Stimulated activated CD4-positive, alpha-beta T cell treated with anti-CD3 and anti-CD28 coated beads, Interleukin-2, amount 100 ng/mL, for 48 hours (primary cell): ENCODE measurements at places on chromosomes 2 and 18.

GRCh38 chr2:52639692-52640091, 1127.9 kb upstream of the CHAC2 start:
- DNase-seq, result no peak

GRCh38 chr2:20487030-20487391, 40.1 kb downstream of the RHOB start:
- DNase-seq, result no peak

DNA sequence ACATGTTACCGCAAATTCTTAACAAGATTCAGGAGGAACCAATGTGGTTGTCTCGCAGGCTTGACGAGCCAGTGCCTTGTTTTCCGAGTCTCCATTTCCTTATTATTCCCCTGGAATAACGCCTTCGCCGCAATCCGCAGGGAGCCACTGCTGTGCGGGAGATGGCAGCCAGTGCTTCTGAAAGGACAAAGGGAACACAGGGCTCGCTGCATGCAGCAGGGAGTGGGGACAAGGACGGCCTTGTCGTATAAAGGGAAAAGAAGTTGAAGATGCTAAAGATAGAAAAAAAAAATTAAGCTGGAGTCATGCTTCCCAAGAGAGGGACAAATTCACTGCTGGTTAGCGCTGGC, 221.4 kb downstream of the NDUFA10 start:
- no peak for DNase-seq

- no peak for DNase-seq
These were observed 41.6 kb downstream of the GFPT1 start for GRCh38 chr2:69345434-69345833.

DNA sequence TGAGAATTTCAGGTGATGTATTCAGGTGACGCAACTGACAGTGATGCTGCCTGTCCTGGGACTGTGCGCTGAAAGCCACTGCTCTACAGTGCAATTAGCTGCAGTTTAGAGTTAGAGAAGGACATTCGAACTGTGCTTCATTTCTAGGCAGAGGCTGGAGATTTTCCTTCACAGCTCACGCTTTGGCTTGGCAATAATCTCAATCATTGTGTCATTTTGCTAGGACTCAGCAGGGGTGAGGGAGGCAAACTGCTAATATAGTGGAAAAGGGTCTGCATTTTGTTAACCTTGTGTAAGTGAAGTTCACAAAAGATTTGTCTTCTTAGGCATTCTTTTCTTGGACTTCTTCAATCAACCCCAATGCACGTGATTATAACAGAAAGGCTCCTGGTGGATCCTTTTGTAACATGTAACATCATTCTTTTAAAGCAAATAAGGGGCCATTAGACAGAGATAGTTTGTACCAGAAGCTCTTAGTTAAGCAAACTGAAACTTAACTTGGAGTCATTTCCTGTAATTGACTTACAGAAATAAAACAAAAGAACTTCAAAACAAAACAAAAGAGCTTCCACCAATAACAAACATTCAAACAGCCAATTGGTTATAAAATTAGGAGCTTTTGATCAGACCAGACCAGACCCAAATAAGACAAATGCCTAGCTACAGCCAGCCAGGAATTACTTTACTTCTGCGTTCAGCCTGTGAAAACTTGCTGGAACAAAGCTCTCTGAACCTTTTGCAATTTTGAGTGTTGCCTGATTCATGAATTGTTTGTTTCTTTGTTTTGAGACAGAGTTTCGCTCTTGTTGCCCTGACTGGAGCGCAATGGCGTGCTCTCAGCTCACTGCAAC, 1376.3 kb upstream of the CELF4 start:
- DNase-seq, result no peak

GRCh38 chr18:21330122-21330701, 88.2 kb downstream of the GREB1L start:
- DNase-seq, result no peak

DNA sequence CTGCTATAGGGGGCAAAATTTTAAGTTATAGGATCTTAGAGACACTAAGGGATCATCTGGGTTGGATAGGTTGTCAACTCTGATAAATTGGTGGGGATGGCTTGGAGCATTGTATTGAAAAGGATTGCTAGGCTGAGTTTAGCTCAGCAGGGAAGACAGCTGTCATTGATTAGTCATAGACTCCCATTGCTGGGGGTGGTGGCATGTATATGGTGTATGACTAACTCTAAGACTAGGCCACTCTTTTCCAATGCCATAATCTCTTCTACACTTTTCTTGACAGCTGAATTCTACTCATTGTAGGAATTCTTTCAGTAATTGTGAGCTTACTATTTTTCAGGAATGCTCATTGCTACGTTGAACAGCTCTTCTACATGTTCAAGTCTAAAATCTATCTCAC, 81.3 kb upstream of the PELI1 start:
- no peak for DNase-seq

- DNase-seq, result no peak
These were observed 264.8 kb upstream of the KLHL29 start for GRCh38 chr2:23120161-23120560.

DNA sequence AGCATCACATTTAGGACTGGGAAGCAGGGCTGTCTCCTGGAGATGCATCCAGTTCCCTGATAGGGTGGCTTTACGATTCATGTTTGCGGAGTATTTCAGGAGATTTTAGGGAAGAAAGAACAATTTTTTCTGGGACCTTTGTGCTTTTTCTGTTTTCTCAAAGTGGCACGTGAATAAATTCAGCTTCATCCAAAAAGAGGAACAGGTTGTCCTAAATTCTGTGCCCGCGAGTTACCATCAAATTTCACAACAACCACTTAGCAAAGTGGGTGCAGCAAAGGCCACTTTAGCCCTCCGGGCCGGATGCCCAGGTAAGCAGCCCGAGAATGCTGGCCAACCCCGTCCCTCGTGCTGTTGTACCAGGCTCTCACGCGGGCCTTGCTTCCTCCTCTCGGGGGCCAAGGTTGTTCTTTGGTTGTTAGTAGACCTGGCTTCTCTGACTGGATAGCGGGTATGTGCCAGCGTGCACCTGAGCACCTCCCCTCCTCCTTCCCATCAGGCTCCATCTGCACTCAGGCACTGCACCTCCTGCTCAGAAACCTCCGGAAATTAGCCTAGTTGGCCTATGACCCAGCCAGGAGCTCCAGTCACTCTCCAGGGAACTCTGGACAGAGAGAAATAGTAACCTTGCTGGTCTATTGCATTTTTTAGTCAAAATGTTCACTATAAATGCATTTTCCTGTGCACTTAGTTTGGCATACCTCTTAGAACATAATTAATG, 83.0 kb downstream of the CMPK2 start:
- DNase-seq, result no peak

GRCh38 chr2:158988501-158988900, 20.1 kb downstream of the TANC1 start:
- no peak for DNase-seq

GRCh38 chr2:120511947-120512710, 166.2 kb downstream of the INHBB start:
- no peak for DNase-seq

- no peak for DNase-seq
These were observed 197.5 kb downstream of the LTBP1 start for GRCh38 chr2:33144243-33144642.

DNA sequence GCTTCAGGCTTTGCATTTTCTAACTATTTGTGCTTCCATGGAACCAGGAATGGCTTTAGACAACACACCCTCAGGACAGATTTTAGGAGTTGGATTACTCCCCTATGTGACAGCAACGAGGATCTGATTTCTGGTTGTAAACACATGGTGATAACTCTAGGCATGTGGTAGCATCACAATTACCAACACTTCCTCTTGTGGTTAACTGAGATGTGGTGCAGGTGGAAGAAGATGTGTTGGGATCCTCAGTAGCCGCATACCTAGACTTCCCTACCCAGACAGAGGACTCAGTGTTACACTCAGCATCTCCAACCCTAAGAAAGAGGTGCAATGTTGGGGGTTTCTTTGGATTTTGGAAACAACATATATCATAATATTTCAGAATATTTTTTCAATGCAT, 234.8 kb downstream of the DOK6 start:
- no peak for DNase-seq

- no peak for DNase-seq
These were observed 63.9 kb downstream of the GYPC start for GRCh38 chr2:126719833-126720351.

DNA sequence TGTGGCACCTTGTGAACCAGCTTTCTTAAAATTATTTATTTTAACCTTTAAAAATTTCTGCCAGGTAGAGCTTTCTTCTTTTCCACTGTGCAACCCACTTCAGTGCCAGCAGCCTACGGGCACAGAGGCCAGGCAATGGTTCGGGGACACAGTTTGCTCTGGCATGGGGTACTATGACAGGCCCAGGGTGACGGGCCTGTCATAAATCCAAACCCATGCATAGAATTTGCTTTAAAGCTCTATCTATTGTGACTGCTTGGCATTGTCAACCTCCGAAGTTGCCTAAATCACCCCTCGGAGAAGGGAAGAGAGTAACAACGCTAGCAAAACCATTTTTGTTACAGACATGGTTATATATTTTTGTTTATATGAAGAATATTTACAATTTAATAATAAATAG, 1.5 kb downstream of the ODC1 start:
- no peak for DNase-seq

DNA sequence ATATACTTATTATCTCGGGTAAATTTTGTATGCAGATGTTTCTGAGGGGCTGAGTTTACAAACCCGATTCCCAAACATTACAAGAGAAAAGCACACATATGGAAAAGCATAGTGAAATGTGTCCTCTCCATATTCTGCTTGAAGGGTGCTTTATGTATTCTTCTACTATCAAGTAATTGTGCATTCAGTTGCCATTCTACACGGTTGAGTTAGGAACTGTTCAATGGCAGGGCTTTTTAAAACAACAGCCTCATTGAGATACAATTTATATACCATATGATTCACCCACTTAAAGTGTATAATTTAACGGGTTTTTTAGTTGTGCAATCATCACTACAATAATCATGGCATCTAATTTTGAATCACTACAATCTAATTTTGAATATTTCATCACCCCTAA, 138.4 kb upstream of the DLGAP1 start:
- no peak for DNase-seq

GRCh38 chr2:238240757-238241711, 1.2 kb upstream of the HES6 start:
- no peak for DNase-seq

DNA sequence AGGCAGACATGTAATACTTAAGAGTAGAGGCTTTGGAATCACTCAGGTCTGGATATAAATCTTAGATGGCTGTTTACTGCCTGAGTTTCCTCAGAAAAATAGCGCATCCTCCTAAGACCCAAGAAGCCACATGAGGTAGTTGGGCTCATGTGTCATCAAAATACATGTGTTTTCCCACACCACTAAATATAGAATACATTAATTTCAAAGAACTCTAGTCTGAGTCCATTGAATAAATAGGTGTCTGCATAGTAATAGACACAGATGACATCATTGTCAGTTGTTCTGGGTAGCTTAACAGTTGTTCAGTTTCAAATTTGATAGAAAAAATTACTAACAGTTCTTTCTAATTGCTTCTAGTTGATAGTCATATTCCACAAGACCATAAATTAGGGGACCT, 9.6 kb downstream of the PPP1R1C start:
- DNase-seq, result no peak

- no peak for DNase-seq
These were observed 305.7 kb upstream of the VRK2 start for GRCh38 chr2:57740891-57741290.
